ENCODE measurements at places on chromosomes 6 and 20.

- DNase-seq = no peak
Measured at GRCh38 chr6:136284909-136285308, 4.7 kb downstream of the BCLAF1 start.

DNA sequence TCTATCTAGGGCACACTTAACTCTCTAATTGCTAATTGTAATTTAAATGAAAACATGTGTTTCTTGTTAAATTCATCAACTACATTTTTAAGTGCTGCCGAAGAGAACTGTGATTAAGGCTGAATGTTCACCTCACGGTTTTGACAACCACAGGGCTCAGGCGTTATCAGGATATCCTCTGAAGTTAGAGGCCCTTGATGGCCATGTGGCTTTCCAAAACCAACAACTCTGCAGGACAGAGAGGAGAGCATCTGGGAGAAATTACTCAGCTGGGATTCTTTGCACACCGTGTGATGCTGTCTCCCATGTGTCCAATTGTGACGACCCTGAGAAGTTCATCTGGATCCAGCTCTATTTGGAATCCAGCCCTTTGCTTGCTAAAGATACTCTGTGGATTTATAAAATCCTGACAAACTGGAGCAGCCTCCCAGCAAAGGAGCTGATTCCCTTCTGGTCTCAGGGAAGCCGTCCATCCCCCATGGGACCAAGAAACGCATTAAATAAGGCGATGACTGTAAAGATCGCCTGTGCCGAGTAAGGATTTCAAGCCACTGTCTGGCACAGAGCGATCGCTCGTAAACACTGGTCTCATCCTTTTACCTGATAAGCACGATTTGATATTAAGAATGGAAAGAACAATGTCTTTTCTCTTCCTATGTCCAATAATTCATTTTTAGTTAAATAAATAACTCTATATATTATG is 401.1 kb downstream of the CD83 start:
- no peak for DNase-seq

DNA sequence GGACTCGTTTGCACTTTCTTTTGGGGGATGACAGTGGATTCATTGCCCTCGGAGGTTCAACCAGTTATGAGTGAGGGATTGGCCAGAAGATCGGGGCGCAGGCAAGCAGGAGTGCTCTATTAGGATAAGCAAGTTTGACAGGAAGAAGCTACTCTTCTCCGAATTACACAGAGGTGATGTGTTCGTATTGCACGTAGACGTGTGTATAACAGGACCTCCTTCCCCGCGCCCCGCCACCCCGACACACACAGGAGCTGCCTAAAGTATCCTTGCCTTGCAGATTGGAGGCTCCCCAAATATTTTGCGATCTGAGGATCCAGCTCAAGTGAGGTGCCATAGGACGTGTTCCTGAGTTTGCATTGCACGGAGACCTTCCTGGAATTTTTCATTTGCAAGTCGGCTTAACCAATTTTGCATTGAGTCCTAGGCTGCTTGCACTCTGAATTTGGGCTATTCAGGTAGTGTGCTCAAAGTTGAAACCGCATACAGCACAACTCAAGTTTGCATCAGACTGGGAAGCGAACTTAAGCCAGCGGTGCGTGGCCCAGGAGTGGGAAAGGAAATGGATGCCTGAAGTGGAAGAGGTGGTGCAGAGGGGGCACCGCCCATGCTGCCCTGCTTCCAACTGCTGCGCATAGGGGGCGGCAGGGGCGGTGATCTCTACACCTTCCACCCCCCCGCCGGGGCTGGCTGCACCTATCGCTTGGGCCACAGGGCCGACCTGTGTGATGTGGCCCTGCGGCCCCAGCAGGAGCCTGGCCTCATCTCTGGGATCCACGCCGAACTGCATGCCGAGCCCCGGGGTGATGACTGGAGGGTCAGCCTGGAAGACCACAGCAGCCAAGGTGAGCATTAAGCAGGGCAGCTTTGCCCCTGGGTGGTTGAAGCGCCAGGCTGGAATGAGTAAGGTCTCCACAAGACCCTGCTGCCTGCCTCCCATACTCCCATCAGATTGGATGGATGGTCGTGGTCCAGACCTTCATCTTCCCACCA is 770 bp downstream of the TCF19 start:
- DNase-seq = no peak

DNA sequence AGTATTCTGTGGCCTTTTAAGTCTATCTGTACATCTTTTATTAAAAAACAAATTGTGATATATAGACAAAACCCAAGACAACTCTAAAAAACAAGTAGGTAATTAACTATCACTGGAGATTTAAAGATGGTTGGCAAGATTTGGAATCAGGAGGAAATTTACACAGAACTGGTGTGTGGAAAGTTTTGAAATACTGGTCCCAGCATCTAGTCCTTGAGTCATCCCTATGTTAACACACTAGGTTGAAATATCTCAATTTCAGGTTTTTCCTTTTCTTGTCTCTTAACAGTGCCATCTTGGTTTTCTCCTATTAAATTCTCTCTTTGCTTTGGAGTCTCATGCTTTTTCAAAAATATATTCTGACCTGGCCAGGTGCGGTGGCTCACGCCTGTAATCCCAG is 27.5 kb downstream of the SASH1 start:
- DNase-seq = no peak

- no peak for DNase-seq
Measured at GRCh38 chr6:24448828-24449525, 40.4 kb downstream of the GPLD1 start.

DNA sequence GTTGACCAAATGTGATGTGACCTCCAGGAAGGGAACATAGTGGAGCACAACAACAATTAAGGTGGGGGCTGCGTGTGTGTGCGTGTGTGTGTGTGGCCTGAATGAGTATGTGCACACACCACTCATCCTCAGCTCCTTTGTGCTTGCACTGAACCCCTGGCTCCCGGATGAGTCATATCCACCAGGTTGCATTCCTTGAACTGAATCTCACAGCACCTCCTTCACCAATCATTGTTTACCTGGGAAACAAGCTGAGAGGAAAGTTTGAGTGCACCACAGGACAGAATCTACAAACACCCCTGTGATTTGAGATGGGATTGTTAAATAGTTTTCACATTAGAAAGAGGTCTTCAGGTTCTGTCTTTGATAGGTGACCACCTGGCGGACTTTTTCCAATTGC is 33.7 kb upstream of the GPR6 start:
- no peak for DNase-seq

DNA sequence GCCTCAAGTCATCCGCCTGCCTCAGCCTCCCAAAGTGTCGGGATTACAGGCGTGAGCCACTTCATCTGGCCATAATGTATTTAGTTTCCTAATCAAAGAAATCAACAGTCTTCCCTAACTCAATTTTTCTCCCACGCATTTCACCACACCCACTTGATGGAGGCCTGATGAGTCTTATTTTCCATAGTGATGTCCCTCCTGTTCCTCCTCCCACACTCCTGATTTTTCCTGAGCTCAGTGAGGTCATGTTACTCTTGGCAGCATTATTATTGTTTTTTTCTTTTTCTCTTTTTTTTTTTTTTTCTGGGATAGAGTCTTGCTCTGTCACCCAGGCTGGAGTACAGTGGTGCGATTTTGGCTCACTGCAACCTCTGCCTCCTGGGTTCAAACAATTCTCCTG is 8.9 kb downstream of the ABRACL start:
- no peak for DNase-seq

GRCh38 chr20:22511943-22512910 is 72.1 kb downstream of the FOXA2 start:
- no peak for DNase-seq

DNA sequence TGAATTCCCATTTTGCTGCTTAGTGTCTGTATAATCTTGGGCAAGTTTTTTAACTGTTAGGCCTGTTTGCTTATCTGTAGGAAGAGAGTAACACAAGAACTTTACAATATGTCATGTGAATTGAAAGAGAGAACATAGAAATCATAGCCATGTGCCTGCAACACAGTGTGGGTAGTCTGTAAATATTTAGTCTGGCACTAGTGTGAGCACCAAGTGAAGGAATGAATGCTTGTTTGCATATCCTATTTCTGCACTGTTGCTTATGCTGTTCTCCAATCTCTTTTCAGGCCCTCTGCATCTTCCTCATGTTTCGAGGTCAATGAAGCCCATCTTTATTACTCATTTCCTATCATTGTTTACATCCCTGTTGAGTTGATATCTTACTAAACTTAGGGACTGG is 49.2 kb downstream of the CBFA2T2 start:
- DNase-seq = no peak

DNA sequence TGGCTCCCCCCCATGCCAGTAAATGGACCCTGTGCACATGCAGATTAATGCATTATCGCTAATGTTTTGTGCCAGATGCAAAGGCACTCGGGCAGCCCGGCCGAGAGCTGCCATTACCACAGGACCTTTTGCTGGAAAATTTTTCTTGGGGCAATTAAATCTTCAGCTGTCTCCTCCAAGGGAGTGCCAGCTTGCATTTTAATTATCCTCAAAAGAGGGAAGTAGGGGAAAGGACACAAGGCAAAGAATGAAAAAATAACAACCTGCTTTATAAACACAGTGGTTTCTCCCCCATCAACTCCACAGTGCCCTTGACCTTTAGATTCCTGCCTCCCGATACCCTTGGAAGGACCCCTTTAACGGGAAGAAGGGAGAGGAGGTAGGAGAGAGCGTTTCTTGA is 48.2 kb downstream of the PDYN start:
- no peak for DNase-seq

DNA sequence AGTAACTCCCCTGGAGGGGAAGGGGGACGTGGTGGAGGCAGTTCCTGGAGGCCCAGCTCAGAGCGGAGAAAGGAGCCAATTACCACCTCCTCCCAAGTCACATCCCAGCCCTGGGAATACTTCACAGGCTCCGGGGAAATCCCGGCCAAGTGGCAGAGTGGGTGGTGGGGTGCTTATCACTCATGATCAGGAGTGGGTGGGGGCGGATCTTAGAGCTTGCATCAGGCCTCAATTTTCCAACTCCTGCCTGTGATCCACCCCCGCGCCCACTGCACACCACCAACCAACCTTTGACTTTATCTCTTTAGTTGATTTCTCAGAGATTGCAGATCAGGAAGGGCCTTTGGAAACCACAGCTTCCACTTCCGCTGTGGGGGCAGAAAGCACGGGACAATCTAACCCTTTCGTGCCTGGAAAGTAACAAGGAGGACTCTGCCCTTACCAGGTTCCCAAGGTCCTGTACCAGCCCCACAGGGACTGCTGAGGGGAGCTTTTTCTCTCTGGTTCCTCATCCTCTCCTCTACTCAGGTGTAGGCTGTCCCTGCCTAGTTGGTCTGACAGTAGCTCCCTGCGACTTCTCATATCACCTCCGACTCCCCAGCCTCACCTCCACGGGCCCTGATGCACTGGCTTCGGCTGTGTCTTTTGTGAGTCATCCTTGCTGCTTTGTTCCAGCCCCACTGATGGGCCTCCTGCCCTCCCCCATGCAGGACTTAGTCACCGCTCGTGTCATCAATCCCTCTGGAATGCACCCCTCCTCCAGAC is 24.9 kb upstream of the IER3 start:
- DNase-seq = no peak

Data from cortex of kidney (tissue), 1 donor.